ENCODE measurements at places on chromosomes 2 and 18. TPM values are rescaled to one million over a fixed set of nuclear protein-coding genes. Genes with fewer than 3 reads are reported as not detected.

DNA sequence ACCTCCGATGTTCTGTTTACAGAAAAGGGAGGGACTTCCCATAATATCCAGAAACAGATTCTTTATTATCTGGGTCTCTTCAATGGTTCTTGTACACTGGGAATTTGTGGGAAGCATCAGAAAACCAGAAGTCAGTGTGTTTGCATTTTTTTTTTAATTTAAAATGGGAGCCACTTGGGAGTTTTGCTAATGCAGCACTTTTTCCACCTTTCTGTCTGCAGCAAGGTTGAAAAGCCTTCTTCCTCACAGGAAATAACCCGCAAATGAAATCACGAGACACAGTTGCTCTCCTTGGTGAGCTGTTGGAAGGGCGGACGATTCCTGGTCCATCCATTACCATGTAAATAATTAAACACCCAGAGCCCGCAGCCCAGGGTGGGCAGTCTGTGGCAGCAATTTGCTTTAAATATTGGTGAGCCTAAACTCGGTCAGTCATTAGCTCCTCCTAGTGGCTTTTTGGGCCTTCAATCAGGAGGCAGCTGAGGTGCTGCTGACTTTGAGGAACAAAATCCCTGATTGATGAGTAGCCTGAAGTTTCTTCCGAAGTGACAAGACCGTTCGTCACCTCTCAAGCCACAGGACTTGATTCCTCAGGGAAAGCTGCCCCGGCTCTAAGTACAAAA, 471.5 kb downstream of the EPHA4 start:
- H3K27ac ChIP-seq = no peak overlapping the region
- H3K4me3 ChIP-seq = no peak overlapping the region
- no peak for DNase-seq
- no peaks in the 10 kb centered on the region for H3K36me3 ChIP-seq
- H3K27me3 ChIP-seq = peaks cover 13% of the 10 kb centered on the region

DNA sequence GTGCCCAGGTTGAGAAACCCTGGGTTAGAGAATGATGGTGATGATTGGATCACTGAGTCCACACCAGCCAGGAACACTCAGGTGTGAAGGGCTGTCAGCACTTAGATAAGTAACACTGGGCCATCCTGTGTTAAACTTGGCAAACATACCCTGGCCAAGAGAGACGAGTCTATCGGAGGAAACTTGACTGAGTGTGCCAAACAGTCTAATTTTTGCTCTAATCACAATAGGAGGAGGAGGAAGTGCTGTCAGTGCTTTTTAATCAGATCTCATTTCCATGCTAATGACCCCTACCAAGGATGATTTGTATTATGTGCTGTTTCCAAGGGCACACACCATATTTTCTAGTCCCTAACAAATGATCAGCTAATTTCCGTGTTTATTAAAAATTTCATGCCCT, 63.8 kb upstream of the SEC11C start:
- H3K4me1 ChIP-seq = no peaks in the 10 kb centered on the region
- no peak for DNase-seq

GRCh38 chr2:227312579-227312978, 12.5 kb upstream of the MFF start:
- no peaks in the 10 kb centered on the region for H3K4me1 ChIP-seq
- DNase-seq = no peak
- no peak overlapping the region for H3K4me3 ChIP-seq
- H3K36me3 ChIP-seq = no peaks in the 10 kb centered on the region
- no peak overlapping the region for H3K27ac ChIP-seq

DNA sequence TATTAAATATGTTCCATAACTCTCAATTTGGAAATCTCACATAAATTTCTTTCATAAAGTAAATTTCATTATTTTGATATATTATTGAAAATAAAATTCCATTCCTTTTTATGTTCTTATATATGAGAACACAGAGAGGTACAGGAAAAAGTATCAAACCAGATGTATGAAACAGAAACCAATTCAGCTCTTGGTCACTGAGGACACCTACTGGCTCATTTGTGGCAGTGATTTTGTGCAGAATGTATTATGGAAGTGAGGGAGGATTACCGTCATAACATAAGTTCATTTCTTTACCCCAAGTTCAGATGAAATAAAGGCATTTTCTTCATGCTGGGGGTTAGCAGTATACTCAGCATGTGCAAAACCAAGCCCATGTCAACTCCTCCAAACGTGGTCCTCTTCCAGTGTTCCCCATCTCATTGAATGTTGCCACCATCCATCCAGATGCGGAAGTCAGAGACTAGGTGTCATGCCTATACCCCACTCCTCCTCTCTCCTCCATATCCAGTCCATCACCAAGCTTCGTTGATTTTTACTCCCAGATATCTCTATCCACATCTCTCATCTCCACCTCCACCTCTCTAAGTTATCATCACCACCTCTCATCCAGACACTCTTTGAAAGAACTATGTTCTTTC, 41.7 kb upstream of the MALL start:
- H3K36me3 ChIP-seq = no peaks in the 10 kb centered on the region
- H3K4me3 ChIP-seq = no peak overlapping the region
- no peaks in the 10 kb centered on the region for H3K27me3 ChIP-seq

- H3K36me3 ChIP-seq = no peaks in the 10 kb centered on the region
- no peak overlapping the region for H3K27ac ChIP-seq
- H3K4me3 ChIP-seq = no peak overlapping the region
- no peaks in the 10 kb centered on the region for H3K4me1 ChIP-seq
- no peaks in the 10 kb centered on the region for H3K27me3 ChIP-seq
- no peak for DNase-seq
Measured at GRCh38 chr2:17362956-17363355, 155.3 kb downstream of the RAD51AP2 start.

DNA sequence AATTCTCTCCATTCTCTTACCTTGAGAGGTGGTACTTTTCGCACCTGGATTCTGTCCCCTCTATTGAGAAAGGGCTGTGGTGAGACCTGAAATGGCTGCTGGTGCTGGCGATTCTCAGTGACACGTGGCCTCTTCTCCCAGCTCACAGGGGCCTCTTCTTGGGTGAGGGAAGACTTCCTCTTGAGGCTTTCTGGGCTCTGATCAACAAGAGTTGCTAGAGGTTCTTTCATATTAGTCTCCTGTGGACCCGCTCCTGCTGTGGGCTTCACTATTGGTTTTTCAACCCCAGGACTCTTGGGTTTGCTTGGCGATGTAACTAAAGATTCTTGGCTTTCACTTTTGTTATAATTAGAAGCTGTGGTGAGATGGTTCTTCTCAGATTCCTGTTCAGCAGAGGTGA, 76.3 kb upstream of the DTNB start:
- no peak for DNase-seq
- H3K27ac ChIP-seq = no peak overlapping the region
- no peaks in the 10 kb centered on the region for H3K36me3 ChIP-seq
- no peak overlapping the region for H3K4me3 ChIP-seq
- no peaks in the 10 kb centered on the region for H3K27me3 ChIP-seq

- H3K4me3 ChIP-seq = no peak overlapping the region
- H3K36me3 ChIP-seq = no peaks in the 10 kb centered on the region
- no peak overlapping the region for H3K27ac ChIP-seq
- no peak for DNase-seq
Measured at GRCh38 chr18:25229081-25229480, 122.9 kb downstream of the ZNF521 start.

DNA sequence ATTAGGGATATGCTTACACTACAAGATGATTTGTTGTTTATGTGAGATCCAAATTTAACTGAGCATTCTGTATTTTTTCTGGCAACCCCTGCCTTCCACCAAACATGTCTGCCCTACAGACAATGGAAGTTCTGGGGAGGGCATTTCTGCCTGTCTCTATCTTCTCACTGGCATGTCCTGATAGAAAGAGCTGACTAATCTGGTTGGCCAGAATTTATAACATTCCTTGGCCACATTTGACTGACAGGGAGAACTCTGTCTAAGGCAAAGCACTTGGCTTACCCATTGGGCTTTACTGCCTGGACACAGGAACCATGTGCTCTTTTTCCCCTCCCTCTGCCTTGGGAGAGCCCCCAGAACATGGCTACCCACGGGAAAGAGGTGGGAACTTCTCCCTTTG, 70.6 kb upstream of the TMEM178A start:
- no peaks in the 10 kb centered on the region for H3K36me3 ChIP-seq
- no peak overlapping the region for H3K4me3 ChIP-seq

- H3K27me3 ChIP-seq = no peaks in the 10 kb centered on the region
- no peak overlapping the region for H3K27ac ChIP-seq
- no peak for DNase-seq
Measured at GRCh38 chr2:59018737-59019136, 777.6 kb upstream of the FANCL start.

GRCh38 chr18:7084080-7085065, 33.2 kb downstream of the LAMA1 start:
- peaks cover 3% of the 10 kb centered on the region for H3K27me3 ChIP-seq
- H3K4me1 ChIP-seq = no peaks in the 10 kb centered on the region
- DNase-seq = no peak
- no peak overlapping the region for H3K27ac ChIP-seq
- no peak overlapping the region for H3K4me3 ChIP-seq

GRCh38 chr2:121884511-121884921, 129.1 kb downstream of the TSN start:
- DNase-seq = no peak
- H3K27ac ChIP-seq = no peak overlapping the region
- H3K27me3 ChIP-seq = no peaks in the 10 kb centered on the region
- H3K36me3 ChIP-seq = no peaks in the 10 kb centered on the region

GRCh38 chr2:240914645-240915525, 8.7 kb downstream of the CROCC2 start:
- H3K4me1 ChIP-seq = peaks cover 8% of the 10 kb centered on the region
- no peak overlapping the region for H3K4me3 ChIP-seq
- no peaks in the 10 kb centered on the region for H3K27me3 ChIP-seq
- DNase-seq = no peak
- no peaks in the 10 kb centered on the region for H3K36me3 ChIP-seq

GRCh38 chr2:196500686-196501431, 138.7 kb upstream of the CCDC150 start:
- no peaks in the 10 kb centered on the region for H3K4me1 ChIP-seq
- DNase-seq = no peak
- H3K4me3 ChIP-seq = no peak overlapping the region
- peaks cover 6% of the 10 kb centered on the region for H3K27me3 ChIP-seq
- no peak overlapping the region for H3K27ac ChIP-seq

GRCh38 chr18:79917169-79917852, 34.1 kb downstream of the SLC66A2 start:
- DNase-seq = no peak
- peaks cover 23% of the 10 kb centered on the region for H3K4me1 ChIP-seq
- no peak overlapping the region for H3K27ac ChIP-seq
- H3K36me3 ChIP-seq = peaks cover 9% of the 10 kb centered on the region
- no peak overlapping the region for H3K4me3 ChIP-seq

GRCh38 chr2:104599787-104600510, 254.0 kb upstream of the POU3F3 start:
- H3K4me1 ChIP-seq = no peaks in the 10 kb centered on the region
- no peak overlapping the region for H3K4me3 ChIP-seq
- no peaks in the 10 kb centered on the region for H3K36me3 ChIP-seq
- no peak overlapping the region for H3K27ac ChIP-seq
- DNase-seq = no peak

- H3K4me3 ChIP-seq = peak overlapping the region; percentile 92
- no peaks in the 10 kb centered on the region for H3K27me3 ChIP-seq
- peak overlapping the region; percentile 90 for H3K27ac ChIP-seq
- H3K36me3 ChIP-seq = peaks cover 66% of the 10 kb centered on the region
- DNase-seq = no peak
Measured at GRCh38 chr2:30236591-30237238, 5.4 kb downstream of the LBH start.

GRCh38 chr2:120539937-120540718, 194.2 kb downstream of the INHBB start:
- H3K4me1 ChIP-seq = no peaks in the 10 kb centered on the region
- H3K27me3 ChIP-seq = peaks cover 20% of the 10 kb centered on the region
- no peak overlapping the region for H3K27ac ChIP-seq
- H3K36me3 ChIP-seq = no peaks in the 10 kb centered on the region

DNA sequence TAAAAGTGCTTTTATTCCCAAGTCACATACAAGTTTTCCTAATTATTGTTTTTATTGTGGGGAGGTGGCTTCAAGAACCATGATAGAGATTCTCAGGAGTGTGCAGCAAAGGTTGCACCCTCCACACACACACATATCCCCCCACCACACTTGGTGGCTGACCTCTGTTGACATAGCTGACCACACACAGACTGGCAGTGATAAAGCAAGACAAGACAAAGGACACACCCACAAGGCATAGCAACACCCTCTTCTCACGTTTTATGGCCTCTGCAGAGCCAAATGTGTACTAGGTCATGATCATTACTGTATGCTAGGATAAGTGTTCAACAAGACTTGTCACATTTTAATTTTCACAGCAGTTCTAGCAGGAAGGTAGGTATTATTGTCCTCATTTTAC, 143.0 kb upstream of the EPC2 start:
- no peak overlapping the region for H3K4me3 ChIP-seq
- no peak overlapping the region for H3K27ac ChIP-seq
- no peaks in the 10 kb centered on the region for H3K27me3 ChIP-seq
- no peaks in the 10 kb centered on the region for H3K4me1 ChIP-seq
- peaks cover 3% of the 10 kb centered on the region for H3K36me3 ChIP-seq
- no peak for DNase-seq

GRCh38 chr2:205273148-205273547, 409.2 kb upstream of the NRP2 start:
- no peak for DNase-seq
- no peaks in the 10 kb centered on the region for H3K36me3 ChIP-seq
- H3K27me3 ChIP-seq = no peaks in the 10 kb centered on the region
- no peak overlapping the region for H3K27ac ChIP-seq

GRCh38 chr2:45899926-45900325, 248.5 kb downstream of the PRKCE start:
- no peak overlapping the region for H3K27ac ChIP-seq
- H3K4me3 ChIP-seq = no peak overlapping the region
- no peaks in the 10 kb centered on the region for H3K4me1 ChIP-seq
- H3K36me3 ChIP-seq = no peaks in the 10 kb centered on the region
- DNase-seq = no peak
- H3K27me3 ChIP-seq = no peaks in the 10 kb centered on the region

- H3K4me1 ChIP-seq = no peaks in the 10 kb centered on the region
- H3K36me3 ChIP-seq = no peaks in the 10 kb centered on the region
- H3K27ac ChIP-seq = no peak overlapping the region
Measured at GRCh38 chr2:43111788-43112554, 114.4 kb downstream of the ZFP36L2 start.

GRCh38 chr2:101644842-101645383, 52.6 kb upstream of the MAP4K4 start:
- no peaks in the 10 kb centered on the region for H3K36me3 ChIP-seq
- no peaks in the 10 kb centered on the region for H3K4me1 ChIP-seq
- no peak for DNase-seq

DNA sequence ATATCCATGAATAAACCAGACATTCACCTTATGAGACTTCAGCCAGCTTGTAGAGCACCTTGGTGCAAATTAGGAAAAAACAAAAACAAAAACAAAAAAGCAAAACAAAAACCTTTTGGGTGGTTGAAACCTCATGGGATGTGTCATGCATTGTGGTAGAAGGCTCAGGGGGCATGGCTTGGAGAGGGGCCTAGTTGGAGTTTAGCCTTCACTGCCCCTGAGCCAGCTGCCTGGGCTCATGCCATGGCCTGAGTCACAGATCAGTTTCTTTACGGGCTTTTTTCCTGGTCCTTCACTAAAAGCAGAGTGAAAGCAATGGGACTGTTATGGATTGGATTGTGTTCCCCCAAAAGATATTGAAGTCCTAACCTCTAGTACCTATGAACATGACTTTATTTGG, 22.0 kb upstream of the DAPL1 start:
- DNase-seq = no peak
- H3K27ac ChIP-seq = no peak overlapping the region
- H3K4me3 ChIP-seq = no peak overlapping the region

Gene SGPP2
- total RNA-seq = 4.0 TPM

Gene RBM44
- total RNA-seq = 0.76 TPM

Gene RABL2A
- 46.2 TPM for total RNA-seq

Gene INHA
- total RNA-seq = 0.16 TPM

Gene VWA3B
- not detected for total RNA-seq

Gene CNNM4
- total RNA-seq = 7.0 TPM

Gene MPP4
- total RNA-seq = not detected

Gene FLACC1
- 5.3 TPM for total RNA-seq

Gene OTOF
- total RNA-seq = 0.45 TPM

Gene TGFA
- 1.2 TPM for total RNA-seq

Gene CCDC74B
- not detected for total RNA-seq
